CD8-positive, alpha-beta T cell (primary cell): ENCODE measurements at places on chromosomes 1 and 21.

DNA sequence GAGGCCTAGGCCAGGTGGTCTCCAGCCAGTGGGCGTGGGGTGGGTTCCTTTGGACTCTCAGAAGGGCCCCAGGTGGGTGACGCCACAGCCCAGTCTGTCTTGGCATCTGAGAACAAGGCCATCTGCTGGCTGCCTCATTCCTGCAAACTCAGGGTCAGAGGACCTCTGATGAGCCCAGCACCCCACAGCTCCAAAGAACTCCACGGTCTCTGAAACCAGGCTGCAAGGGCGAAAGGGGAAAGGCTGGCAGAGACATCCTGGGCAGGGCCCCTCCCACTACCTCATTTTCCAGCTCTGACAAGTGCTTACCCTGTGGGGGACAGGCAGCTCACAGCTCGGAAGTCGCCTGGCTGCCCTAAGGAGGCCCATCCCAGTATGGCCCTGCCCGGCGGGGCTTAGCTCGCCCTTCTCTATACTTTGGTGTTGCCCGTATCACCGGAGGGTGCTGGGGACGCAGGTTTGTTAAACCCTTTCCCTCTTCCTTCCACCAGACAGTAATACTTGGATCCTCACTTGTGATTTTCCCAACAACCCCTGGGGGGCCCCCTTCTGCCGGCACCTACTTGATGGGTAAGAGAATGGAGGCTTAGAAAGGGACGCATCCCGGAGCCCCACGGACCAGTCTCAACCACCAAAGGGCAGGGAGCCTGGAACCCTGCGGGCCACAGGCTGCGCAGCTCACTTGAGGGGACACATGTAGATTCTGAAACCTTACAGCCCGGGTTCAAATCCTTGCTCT lies 10.9 kb upstream of the EDN2 start:
- no peak for DNase-seq

GRCh38 chr1:197908716-197909220 lies 6.3 kb downstream of the C1orf53 start:
- DNase-seq: no peak

DNA sequence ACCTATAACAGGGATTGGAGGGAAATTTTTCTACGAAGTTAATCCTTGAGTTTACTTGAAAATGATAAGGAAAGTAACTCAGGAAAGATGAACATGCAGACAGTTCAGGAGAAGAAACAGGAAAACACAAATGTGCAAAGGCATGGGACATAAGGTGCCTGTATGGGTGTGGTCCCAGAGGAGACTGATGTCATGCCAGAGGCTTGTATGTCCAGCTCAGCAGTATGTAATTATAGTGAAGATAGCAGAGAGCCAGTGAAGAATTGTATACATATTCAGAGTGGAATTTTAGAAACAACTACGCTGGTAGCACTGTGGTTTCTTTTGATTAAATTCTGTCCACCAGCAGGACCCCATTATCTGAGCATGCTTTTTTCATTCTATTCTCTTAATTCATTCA lies 179.5 kb downstream of the LRRC7 start:
- no peak for DNase-seq

- DNase-seq: no peak
These were observed 56.6 kb downstream of the SYT6 start for GRCh38 chr1:114097109-114097508.

- no peak for DNase-seq
These were observed 8.0 kb downstream of the SDHB start for GRCh38 chr1:17045634-17046333.

GRCh38 chr1:173255214-173255813 lies 48.2 kb upstream of the TNFSF4 start:
- peak; percentile 21 for DNase-seq

DNA sequence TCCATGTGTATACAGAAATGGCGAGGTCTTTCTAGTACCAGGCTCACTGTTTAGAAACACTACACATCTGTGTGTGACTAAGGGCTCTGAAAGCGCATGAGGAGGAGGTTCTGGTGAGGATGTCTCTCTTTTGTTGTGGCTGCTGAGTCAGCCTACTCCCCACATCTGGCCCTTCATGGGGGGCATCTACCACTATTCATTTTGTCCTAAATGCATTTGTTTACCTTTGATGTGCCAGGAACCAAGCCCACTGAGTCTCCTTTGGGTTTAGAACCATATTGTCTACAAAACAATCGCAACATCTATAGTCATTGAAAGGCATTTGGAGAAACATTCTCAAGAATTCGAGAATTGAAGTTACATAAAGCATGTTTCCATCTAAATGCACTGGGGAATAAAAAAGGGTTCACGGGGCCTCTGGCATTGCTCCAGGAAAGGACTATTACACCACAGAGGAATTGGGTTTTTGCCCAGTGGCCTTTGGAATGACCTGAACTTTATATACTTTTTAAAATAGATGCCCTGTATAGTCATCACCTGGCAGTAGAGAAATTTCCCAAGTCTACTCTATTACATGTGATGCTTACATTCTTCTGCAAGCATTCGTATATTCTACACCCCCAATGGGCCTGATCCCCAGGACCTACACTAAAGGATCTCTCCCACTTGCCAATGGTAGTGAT lies 35.1 kb upstream of the ADORA3 start:
- DNase-seq: no peak

GRCh38 chr1:22045604-22046228 lies 6.8 kb upstream of the CDC42 start:
- DNase-seq: no peak

DNA sequence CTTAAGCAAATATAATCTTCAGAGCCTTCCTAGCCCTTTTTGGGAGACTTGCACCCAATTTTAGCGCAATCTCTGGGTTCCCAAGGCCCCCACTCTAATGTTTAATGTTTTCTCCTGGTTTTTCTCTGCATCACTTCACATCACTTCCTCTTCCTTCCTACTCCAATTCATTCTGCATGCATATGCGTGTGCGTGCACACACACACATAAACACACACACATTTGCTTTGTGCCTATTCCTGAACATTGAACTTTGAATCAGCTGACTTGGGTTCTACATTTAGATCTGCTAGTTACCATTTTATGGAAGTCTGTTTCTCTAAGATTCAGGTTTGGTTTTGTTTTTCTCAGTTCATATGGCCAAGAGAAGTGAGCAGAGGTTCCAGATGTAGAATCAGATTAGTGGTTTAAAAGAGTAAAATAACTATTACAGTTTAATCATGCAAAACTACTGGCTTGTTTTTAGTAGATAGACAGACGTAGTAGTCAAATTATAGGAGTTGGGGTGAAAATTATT lies 7.4 kb upstream of the EDEM3 start:
- no peak for DNase-seq

- no peak for DNase-seq
These were observed 20.5 kb upstream of the UBL4B start for GRCh38 chr1:110091791-110092190.

DNA sequence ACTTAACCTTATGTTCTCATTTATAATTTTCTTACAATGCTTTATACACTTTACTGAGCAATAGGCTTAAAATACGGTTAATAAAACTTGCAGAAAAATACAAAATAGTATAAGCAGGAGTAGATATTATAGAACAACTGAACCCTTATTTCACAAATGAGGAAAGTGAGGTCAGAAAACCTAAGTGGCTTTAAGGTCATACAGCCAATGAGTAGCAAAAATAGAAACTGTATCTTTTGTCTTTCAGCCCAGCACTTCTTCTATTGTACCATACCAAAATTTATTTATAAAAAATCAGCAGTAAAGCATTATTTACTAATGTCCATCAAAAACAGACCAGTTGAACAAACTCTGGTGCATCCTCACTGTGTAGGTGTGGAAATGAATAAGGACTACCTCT lies 11.6 kb downstream of the FBXO42 start:
- no peak for DNase-seq

DNA sequence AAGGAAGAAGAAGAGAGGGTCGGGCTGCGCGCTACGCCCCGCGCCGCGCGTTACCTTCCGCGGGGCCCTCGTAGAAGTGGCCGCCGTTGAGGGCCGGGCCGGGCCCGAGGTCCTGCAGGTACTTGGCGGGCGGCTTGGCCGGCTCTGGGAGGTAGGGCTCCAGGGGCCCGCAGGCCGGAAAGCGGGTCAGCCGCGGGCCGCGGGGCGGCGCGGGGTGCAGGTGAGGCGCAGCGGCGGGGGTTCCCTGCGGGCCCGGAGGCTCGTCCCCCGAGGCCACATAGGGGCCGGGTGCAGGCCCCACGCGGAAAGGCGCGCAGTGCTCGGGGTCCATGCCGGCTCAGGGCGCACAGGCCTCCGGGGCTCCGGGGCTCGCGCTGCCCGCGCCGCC lies 196 bp downstream of the ALX3 start:
- DNase-seq: no peak

DNA sequence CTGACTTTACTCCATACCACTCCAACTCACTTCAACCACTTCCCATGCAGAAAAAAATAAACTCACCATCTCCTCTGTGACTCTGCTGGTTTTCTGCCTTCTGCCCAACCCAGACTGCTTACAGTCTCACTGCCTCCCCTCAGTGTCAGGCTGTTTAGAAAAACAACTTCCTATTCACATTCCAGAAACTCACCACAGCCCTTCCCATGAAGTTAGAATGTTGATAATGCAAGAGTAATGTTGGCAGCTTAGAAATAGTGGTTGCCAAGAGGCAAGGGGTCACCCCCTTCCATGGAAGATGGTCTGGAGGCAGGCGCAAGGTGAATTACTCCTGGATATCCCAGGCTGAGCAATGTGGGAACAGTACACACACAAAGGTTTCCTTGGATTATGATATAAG lies at the start of gene SELP:
Gene SELP, minus strand, starts transcription at position 119 of the 400 bp plus-strand sequence. Its CDS starts 50 bp downstream, at position 69.
- no peak for DNase-seq

- DNase-seq: no peak
These were observed 23.8 kb downstream of the ZMPSTE24 start for GRCh38 chr1:40281853-40282252.

DNA sequence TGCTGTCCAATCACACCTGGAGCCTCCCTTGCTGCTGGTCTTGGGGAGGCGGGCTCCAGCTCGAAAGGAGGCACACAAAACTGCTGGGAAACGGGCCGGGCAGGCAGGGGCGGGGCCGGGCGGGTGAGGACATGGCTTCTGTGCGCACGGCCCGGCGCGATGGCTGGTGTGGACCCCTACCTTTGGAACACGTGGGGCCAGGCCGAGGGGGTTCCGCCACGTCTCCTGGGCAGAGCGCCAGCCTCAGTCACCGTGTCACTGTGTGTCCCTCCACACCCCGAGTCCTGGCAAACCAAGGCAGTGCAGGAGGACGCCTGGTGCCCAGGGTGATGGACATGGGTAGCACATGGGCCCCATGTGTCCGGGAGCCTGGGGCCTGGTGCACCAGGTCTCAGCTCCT lies 42.0 kb upstream of the ADARB1 start:
- no peak for DNase-seq
